ENCODE measurements at places on chromosomes 3 and 15. TPM values are rescaled to one million over a fixed set of nuclear protein-coding genes. Genes with fewer than 3 reads are reported as not detected.

DNA sequence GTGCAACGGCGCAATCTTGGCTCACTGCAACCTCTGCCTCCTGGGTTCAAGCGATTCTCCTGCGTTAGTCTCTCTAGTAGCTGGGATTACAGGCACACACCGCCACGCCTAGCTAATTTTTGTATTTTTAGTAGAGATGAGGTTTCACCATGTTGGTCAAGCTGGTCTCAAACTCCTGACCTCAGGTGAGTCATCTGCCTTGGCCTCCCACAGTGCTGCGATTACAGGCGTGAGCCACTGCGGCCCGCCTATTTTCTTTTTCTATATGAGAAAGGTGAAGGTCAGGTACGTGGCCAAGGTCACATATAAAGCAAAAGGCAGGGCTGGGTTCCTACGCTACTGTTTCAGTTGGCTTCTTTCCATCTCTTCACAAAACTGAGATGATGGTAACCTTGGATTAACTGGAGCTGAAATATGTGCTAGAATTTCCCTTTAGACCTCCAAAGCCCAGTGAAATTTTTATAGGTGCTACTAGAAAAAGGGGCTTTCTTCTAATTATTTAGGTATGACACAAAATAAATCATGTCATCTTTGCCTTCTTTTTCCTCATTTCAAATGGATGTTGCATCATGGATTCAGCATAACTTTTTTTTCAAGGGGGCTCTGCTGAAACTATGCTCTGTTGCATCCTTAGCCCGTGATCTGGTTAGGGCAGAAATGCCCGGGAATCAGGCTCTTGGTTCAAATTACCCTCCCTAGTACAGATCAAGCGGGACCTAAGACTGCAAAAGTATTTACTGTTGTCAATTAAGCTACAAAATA lies 68.5 kb downstream of the MYO1E start:
- H3K36me3 ChIP-seq: no peaks in the 10 kb centered on the region
- no peak for DNase-seq
- no peaks in the 10 kb centered on the region for H3K27me3 ChIP-seq
- H3K27ac ChIP-seq: peak overlapping the region; percentile 74

DNA sequence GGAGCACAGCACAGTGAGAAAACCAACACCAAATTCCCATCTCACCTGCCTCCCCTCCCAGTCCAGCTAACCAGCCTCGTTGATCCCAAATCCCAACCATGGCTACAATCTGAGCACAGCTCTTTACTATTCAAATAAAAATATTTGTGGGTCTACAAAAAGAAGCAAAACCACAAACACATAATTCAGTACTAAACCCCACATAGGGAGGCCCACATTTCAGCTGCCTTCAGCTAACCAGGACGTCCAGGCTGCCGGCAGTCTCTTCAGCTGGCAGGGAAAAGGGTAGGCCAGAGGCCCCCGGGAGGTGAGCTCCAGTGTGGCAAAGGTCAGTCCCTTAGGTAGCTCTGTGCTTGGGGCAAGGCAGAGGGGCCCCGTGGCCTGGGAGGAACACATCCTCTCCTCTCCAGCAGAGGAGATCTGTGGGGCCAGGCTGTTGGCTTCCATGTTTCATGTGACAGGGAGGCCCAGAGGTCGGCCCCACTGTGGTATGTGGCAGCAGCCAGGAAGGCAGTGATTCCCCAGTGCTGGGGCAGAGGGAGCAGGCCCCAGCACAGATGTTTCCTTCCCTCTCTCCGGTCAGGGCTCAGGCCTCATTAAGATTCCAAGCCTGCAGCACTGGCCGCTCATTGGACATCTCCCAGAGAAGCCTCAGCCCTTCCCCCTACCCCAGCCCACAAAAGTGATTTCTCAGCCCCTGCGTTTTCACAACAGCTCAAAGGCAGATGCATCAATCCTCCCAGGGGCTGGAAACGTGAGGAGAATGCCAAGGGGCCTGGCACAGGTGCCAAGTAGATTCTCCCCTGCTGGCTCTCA lies 381.4 kb downstream of the NTRK3 start:
- no peaks in the 10 kb centered on the region for H3K4me1 ChIP-seq
- DNase-seq: no peak
- no peak overlapping the region for H3K27ac ChIP-seq
- no peak overlapping the region for H3K4me3 ChIP-seq

FANCD2OS gene
- total RNA-seq: not detected

PKM gene
- total RNA-seq: 1,590 TPM

GHSR gene
- total RNA-seq: not detected

- DNase-seq: no peak
- H3K4me1 ChIP-seq: no peaks in the 10 kb centered on the region
- H3K36me3 ChIP-seq: no peaks in the 10 kb centered on the region
These were observed 465.0 kb downstream of the PLOD2 start for GRCh38 chr3:145696011-145696410.

ACKR4 gene
- total RNA-seq: not detected

COLQ gene
- 0.64 TPM for total RNA-seq

DNA sequence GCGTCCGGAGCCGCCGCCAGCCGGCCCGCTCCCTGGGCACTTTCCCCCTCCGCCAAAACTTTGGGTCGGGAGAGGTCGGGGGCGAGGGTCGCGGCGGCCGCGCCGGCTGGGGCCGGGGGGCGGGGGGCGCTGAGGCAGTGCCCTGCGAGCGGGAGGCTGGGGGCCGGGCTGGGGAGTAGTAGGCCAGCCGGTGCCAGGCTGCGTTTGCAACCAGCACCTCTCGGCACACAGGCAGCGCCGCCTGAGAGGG lies 452 bp downstream of the BBX start:
- peak overlapping the region; percentile 67 for H3K27ac ChIP-seq
- peaks cover 4% of the 10 kb centered on the region for H3K4me1 ChIP-seq
- no peaks in the 10 kb centered on the region for H3K36me3 ChIP-seq

DNA sequence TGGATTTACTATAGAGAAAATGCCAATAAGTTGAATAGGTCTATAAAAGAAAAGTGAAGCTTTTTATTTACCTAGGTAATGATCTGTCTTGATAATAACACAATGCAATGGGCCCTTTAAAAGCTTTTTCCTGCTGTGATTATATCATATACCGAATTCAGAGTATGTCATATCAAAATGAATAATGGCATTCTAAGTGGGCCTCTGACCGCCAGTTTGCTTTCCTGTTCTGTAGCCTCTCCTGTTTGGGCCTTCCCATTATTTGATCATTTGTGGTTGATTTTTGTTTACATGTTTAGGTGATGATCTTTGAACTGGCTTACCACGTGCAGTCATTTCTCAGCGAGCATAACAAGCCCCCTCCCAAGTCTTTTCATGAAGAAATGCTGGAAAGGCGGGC lies 14.9 kb downstream of the EIF2AK4 start:
- H3K4me3 ChIP-seq: no peak overlapping the region
- no peak for DNase-seq
- no peaks in the 10 kb centered on the region for H3K27me3 ChIP-seq
- H3K27ac ChIP-seq: no peak overlapping the region
